CD8-positive, alpha-beta memory T cell (primary cell): ENCODE measurements at places on chromosomes 5 and 9. TPM values are rescaled to one million over a fixed set of nuclear protein-coding genes. Genes with fewer than 3 reads are reported as not detected.

Gene PCDHA9
- not detected for total RNA-seq

- no peak for DNase-seq
These were observed 1290.2 kb upstream of the WWC1 start for GRCh38 chr5:167001246-167001645.

GRCh38 chr9:70411930-70412831 lies 2.3 kb downstream of the KLF9 start:
- DNase-seq: peak; percentile 68

- DNase-seq: no peak
These were observed 182.5 kb downstream of the GAPVD1 start for GRCh38 chr9:125444166-125444565.

GRCh38 chr5:154653418-154653763 lies 101.8 kb upstream of the LARP1 start:
- DNase-seq: no peak

- DNase-seq: no peak
These were observed 566.6 kb downstream of the ZNF608 start for GRCh38 chr5:124179819-124180218.

GRCh38 chr5:177447611-177448243 lies 1.1 kb downstream of the PRR7 start:
- DNase-seq: peak; percentile 56

GRCh38 chr9:137829260-137829996 lies 48.2 kb upstream of the CACNA1B start:
- no peak for DNase-seq

Gene GFI1B
- not detected for total RNA-seq

DNA sequence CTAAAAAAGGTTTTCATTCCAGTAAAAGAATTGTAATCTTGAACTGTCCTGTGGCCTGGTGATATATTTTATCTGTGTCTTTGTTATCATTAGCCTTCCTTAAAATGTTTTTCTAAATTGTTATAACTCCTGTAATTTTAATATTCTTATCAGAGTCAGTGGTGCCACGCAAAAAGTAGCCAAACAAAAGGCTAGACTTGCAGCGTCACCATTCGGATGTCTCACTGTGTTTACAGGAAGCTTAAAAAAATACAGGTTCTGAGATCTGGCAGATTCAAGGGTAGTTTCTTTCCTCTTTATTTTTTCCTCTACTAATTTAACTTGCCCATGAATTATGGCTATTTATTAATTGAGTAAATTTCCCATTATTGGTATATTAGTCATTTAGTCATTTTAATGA lies 362.3 kb downstream of the MAT2B start:
- DNase-seq: no peak

DNA sequence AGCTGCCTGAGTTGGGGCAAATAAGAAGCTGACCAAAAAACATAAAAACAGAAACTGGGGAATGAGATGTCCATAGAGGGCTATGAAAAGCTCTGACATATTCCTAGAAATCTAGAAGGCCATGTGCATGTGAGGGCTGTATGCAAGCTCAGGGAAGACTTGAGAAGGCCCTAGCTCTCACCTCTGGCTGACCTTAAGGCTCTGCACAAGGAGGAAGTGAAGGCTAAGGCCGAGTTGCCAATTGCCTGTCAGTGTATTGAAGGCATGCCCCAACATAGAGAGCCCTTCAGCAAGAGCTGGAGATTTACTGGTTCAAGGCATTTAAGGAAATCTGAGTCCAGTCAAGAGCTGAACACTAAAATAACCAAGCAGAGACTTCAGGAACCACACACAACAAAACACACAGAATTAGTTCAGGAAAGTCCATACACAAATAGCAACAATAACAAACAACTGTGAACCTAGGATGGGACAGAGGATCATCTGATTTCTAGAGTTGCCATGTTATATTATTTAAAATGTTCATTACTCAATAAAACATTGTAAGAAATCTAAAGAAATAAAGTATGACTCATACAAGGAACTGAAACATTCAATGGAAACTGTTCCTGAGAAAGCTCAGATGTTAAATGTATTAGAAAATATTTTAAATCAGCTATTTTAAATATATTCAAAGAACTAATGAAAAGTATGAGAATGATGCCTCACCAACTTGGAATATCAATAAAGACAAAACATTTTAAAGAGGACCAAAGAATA lies 161.8 kb downstream of the AUH start:
- DNase-seq: no peak

GRCh38 chr9:1473956-1474634 lies 423.9 kb downstream of the DMRT2 start:
- DNase-seq: no peak

GRCh38 chr9:16445141-16445920 lies 425.1 kb downstream of the BNC2 start:
- no peak for DNase-seq

DNA sequence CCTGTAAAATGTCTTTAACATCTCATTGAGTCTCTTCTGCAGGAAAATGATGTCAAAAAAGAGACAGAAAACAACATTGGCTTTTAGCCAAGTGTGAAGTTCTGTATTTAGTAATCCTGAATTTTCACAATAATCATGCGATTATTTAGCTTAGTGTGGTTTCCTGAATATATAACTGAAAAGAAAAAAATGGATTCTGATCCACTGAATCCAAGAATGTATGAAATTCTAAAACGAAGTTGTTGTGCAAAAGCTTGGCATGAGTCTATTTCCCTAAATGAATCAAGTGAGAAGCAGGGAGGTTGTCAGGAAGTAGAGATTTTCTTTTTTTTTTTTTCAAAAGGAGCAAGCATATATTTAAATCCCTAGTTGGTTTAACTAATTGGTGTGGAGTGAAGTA lies 145.9 kb upstream of the CDH6 start:
- DNase-seq: no peak

DNA sequence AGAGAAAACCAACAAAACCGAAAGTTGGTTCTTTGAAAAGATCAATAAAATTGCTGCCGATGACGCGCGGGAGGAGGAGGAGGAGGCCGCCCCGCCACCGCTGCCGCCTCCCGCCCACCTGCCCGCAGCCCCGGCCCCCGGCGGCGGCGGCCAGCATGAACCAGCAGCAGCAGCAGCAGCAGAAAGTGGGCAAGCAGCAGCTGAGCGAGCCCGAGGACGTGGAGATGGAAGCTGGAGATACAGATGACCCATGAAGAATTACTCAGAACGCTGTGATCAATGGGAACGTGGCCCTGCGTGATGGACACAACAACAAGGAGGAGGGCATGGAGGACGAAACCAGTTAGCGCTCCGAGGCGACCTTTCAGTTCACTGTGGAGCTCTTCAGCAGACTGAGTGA lies 53.9 kb upstream of the EFNA5 start:
- DNase-seq: no peak

DNA sequence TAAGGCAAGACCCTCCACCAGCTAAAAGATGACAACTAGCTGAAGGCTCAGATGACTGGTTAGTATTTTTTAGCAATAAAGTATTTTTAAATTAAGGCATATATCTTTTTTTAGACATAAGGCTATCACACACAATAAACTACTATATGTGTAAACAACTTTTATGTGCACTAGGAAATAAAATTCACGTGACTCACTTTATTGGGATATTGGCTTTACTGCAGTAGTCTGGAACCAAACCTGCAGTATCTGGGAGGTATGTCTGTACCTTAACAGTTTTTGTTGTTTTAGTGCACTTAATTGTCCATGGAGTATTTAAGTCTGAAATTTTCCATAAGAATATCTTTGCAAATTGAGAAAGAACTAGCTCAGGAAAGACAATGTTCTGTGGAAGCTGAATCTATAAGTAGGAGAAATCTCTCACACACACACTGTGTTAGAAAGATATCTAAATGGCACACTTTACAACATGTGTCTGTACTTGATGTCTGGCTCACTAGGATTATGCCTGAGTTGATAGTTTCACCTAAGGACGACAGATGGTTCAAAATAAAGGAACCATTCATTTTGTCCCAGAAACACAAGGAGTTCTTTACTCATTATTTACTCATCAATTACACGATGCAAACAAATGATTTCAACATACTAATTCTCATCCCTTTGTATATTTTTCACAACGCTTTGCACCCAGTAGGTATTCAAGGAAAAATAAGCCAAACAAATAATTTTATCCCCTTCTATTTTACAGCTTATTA lies 4.6 kb downstream of the RAPGEF6 start:
- DNase-seq: no peak

DNA sequence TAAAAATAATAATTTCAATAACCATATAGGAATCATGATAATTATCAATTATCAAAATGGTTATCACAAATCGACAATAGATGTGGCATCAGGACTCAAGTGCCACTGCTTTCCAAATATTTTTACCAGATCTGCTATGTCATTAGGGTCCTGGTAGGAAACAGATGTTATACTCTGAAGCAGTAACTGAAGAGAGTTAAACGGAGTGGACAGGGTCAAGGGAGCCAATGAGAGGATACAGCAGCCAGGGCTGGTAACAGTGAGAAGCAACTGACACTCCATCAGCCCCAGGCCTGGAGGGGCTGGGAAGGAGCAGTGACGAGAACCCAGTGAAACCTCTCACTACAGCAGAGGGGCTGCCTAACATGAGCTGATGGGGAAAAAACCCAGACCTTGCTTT lies 322.4 kb downstream of the NPR3 start:
- DNase-seq: no peak

DNA sequence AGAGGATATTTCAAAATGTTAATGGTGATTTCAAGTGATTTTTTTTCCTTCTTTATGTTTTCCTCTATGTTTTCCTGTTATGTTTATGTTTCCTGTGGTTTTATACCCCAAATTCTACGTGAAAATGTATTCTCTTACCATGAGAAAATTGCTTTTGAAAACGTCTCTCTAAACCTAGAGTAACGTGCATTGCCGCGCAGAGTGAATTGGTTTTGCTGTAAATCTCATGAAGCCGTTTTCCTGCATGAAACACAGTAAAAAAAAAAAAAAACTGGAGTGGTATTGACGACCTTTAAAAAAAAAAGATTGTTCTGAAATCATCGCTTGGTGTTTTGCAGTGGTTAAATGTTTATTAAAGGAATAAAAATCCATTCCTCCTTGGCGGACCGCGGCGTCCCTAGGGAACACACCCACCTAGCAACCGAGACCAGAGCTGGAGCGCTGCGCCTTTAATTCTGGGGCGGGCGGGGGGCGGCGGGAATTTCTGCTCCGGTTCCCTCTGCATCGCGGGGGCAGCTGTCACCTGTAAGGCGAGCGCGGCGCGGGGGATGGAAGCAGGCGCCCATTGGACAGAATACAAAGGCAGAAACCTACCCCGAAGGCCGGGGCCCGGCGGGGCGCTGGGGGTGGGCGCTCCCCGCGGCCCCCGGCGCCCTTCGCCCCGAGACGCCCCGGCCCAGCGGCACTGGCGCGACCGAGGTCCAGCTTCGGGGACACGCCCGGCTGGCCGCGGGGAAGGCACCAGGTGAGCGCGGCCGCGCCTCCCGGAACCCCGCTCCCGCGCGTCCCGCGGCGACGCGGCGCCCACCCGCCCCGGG lies at the start of gene SOWAHA:
Gene SOWAHA, plus strand, starts transcription at position 522 of the 818 bp plus-strand sequence. CDS start 320 bp downstream, outside the sequence.
- no peak for DNase-seq

DNA sequence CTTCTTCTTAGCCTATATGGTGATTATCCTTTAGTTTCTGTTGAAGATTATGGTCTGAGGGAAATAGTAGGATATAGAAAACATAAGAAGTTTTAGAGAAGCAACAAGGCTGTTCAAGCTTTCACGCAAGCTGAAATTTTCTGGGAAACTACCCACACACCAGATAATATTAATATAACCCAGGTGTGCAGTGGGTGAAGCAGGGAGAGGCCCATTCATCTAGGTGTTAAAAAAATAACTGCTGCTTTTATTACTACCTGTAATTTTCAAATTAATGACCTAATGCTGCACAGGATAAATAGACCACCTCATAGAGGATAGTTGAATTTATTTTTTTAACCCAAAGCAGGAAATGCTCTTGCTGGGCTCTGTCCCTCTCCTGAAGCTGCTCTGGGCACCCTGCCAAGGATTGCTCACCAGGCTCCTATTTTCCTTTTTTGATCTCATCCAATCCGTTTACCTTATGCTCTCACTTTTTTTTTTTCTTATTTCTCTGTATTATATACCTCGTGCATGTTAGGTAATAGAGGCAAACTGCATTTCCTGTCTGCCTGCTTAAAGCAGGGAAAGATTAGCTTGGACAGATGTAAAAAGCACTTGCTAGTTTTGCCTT lies 124.3 kb upstream of the SLC12A2 start:
- DNase-seq: no peak

DNA sequence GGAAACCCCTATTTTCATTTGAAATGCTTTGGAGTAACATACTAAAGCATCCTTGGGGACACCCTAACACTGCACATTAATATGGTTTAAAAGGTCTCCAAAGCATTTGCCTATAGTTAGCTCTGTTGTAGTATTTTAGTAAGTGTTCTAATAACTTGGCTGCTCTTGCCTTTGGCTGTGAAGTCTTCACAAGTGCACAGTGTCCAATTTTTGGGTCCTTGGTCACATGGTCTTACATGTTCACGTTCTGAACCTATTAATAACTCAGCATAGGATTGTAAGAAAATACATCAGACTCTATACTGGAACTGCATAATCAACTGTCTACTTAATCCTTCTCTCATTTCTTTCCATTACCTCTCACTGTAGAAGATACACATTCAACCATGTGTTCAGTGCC lies 17.4 kb downstream of the ADAMTS19 start:
- no peak for DNase-seq

Gene CCL19
- not detected for total RNA-seq

Gene SLC34A3
- total RNA-seq: not detected

DNA sequence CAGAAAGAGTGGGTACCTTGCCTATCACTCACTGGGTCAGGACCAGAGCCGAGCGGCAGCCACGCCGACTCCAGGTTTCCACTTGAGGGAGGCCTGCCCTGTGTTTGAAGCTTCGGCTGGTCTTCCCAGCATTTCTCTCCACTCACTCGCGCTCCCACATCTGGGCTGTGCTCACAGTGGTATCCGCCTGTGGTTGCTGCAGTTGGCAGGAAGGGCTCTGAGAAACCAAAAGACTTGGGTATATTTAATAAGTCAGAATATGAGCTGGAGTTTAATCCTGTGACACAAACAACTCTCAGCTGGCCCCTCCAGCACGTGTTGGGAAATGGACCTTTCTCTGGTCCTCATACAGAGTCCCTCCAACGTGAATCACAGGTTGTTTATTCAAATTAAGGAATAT lies 70.9 kb downstream of the SPRY4 start:
- DNase-seq: no peak

Gene ACTBL2
- not detected for total RNA-seq

DNA sequence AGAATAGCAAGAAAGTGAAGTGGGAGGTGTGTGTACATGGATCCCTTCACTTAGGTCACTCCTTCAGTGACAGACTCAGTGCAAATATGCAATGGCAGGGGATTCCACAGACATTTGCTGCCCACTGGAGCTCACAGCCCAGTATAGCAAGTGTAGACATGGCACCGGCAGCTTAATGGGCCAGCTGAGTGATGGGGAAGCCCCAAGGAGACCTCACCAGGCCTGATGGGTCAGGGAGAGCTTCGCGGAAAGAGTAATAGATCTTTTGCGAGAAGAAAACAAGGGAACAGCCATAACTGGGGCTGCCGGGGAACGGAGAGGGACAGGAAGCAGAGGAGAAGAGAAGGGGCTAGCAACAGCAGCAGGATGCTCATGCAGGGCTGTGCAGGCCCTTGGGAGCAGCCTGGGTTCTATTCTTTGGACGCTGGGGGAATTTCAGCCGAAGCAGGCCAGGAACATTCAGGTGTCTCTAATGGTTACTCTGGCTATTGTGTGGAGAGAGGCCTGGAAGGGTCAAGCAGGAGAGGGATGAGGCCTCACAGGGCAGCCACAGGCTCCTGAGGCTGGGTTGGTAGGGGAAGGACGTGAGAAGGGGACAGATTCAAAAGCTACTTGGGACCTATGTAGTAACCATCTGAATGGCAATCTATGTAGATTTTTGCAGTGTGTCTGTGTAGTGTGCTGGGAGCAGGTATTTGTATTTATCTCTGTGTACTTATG lies 27.0 kb downstream of the TCF7 start:
- peak; percentile 50 for DNase-seq

Gene TRPM6
- total RNA-seq: not detected
